ENCODE measurements at places on chromosomes 13 and 19.
A peak's percentile ranks its signal among the peaks of the same experiment; 100 is the strongest.

DNA sequence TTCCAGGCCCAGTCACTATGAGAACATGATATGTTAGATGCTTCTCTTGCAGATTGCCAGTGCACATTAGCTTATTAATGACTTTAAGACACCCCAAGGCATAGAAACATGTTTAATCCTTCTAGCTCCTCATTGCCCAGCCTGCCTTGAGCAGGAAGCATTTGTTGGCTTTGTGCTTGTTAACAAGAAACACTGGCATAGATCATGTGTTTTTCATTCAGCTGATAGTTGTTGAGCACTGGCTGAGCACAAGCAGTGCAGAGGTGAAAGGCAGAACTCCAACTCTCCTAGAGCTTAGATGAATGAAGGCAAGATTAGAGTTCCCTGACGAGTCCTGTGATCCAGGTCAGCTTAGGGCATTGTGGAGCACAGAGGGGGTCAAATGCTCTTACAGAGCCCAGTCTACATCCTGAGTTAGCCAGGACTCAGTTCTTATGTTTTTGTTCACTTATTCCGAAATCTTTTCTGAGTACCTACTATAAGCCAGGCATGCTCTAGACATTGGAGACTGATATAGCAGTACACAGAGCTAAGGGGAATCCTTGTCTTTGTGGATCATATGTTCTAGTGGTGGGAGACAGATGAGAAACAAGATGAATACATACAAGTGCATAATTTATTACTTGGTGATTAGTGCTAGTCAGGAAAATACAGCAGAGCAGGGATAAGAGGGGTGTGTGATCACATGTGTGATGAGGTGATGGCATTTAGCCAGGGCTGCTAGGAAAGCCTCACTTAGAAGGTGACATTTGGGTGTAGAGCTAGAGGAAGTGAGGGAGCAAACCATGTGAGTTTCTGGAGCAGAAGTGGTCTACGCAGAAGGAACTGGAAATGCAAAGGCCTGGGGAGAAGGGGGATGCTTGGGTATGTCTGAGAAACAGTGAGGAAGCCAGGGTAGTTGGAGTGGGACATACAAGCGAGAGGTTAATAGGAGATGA is 101.2 kb downstream of the WASF3 start:
- DNase-seq = no peak

GRCh38 chr19:39401549-39402345 is 4.9 kb upstream of the ZFP36 start:
- peak; percentile 92 for DNase-seq

DNA sequence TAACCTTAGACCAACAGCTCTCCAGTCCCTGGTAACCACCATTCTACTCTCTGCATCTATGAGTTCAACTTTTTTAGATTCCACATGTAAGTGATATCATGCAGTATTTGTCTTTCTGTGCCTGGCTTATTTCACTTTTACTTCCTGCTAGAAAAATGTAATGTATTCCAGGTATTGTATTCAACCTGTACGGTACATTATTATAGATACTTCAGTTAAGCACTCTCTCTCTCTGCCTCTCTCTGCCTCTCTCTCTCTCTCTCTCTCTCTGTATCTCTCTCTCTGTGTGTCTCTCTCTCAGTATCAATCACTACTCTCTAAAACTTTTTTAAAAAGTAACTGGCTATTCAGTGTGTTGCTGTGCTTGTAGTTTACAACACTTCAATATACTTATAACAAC is 8.4 kb downstream of the DACH1 start:
- no peak for DNase-seq

DNA sequence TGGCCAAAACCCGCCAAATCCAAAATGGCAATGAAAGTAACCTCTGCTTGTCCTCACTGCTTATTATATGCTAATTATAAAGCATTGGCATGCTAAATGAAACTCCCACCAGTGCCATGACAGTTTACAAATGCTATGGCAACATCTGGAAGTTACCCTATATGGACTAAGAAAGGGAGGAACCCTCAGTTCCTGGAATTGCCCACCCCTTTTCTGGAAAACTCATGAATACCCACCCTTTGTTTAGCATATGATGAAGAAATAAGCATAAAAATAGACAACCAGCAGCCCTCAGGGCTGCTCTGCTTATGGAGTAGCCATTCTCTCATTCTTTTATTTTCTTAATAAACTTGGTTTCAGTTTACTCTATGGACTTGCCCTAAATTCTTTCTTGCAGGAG is 269.8 kb downstream of the OLFM4 start:
- no peak for DNase-seq

DNA sequence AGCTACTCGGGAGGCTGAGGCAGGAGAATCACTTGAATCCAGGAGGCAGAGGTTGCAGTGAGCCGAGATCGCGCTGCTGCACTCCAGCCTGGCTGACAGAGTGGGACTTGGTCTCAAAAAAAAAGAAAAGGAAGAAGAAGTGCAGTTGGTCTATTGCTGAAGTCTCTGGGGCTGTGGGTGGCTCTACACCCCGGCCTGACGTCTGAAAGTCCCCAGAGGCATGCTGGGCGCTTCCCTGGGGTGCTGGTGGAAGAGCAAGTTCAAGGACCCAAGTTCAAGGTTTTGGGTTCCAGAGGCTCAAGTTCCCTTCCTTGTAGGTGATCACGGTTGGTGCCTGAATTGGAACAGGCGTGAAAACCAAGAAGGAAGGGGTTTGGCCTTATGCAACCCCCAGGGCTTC is 3.8 kb downstream of the HCN2 start:
- no peak for DNase-seq

GRCh38 chr19:33064792-33065550 is at the start of gene RHPN2:
Gene RHPN2 (minus strand): TSS chr19:33064888. CDS start chr19:33064852, 36 bp downstream.
- peak; percentile 81 for DNase-seq

GRCh38 chr19:28351761-28352160 is 861.2 kb downstream of the UQCRFS1 start:
- DNase-seq = no peak

DNA sequence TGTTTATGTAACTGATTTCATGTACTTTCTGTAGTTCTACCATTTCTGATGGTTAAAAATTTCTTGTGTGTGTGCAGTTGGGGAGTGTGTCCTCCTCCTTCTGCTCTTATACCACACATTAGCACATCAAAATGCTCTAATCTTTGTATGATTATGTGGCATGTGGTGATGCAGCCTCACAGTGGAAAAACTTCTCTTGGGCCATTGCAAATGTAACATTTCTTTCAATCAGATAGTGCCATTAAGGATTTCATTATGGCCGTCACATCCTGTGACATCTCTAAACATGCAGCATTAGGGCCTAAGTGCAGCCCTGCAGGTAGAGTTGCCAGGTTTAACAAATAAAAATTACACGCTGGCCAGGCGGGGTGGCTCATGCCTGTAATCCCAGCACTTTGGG is 24.9 kb upstream of the ALOX5AP start:
- no peak for DNase-seq

DNA sequence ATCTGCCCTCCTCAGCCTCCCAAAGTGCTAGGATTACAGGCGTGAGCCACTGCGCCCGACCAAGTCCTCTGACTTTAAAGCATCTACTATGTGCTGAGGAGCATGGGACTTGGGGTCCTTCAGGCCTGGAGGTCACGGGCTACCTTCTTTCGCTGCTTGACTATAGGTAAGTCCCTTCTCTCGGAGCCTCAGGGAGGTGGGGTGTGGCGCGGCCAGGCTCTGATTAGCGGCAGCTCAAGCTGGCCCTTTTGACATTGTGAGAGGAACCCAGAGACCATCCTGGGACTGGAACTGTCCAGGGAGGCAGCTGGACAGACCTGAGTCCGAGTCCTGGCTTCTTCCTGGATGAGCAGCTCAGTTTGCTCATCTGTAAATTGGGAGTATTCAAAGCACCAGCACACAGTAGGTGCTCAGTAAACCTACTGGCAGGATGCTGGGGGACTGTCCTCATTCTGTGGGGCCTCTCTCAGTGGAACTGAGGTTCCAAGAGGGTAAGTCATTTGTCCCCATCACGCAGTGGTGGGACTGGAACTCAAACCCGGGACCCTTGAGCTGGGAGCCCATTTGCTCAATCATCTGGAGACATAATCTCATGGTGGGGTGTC is 780 bp downstream of the FCER2 start:
- no peak for DNase-seq

All from left lobe of liver (tissue), 2 donors.